ENCODE measurements at places on chromosomes 7 and 10.

- no peak for DNase-seq
Measured at GRCh38 chr7:7739204-7740036, 21.0 kb upstream of the RPA3 start.

DNA sequence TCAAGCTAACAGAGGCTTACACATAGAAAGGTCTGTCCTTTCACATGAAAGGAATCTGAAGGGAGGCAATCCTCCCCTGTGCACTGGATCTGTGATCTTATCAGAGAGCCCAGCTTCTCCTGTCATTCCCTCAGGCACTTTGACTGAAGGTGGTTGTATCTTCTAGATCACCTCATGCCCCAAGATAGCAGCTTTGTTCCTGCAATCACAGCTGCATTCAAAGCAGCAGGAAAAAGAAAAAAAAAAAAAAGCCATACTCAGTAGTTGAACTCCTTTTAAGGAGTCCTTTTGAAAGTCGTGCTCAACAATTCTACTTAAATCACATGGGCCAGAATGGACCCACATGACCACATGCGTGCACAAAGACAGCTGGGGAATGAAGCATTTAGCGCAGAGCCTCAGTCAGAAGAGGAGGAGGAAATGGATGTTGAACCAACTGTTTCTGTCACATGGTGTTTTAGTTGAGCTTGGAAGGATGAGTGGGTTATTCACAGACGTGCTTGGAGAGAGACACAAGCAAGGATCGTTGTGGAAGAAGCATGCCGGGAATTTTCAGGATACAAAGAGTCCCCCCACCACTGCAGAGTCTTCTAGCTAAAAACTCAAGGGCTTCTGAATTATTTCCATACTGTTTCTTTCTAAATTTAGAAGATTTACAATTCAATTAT is 13.0 kb upstream of the PFKP start:
- no peak for DNase-seq

DNA sequence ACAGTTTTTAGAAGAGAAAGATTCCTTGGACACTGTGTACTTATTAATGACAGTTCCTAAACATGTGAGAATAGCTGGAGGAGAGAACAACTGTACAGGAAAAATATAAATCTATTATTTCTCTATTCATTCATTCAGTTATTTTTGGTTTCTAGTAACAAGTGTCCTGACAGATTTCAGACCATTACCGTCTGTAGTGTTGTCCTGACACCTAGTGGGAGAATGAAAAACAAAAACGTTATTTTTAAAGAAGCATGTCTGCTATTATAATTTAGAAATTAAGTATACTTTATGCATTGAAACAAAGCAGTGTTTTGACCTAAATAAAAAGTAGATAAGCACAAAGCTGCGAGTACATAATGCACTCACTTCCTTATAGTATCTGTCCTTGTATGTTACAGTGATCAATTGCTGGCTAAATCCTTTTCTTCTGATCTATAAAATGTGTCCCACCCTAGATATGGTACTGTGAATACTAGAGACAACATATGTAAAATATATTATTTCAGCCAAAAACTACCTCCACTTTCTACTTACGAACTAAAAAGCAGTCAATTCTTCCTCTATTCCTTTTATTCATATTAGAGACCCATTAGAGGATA is 575.6 kb downstream of the ARL4A start:
- DNase-seq = no peak

DNA sequence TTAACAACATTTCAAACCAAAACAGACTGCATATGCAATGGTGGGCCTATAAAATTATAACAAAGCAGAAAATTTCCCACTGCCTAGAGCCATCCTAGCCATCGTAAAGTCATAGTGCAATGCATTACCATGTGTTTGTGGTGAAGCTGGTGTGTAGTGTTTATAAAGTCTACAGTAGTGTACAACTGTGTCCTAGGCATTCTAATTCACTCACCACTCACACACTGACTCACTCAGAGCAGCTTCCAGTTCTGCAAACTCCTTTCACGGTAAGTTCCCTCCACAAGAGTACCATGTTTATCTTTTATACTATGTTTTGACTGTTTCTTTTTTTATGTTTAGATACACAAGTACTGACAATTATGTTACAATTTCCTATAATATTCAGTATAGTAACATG is 1104.1 kb upstream of the PHF14 start:
- no peak for DNase-seq

DNA sequence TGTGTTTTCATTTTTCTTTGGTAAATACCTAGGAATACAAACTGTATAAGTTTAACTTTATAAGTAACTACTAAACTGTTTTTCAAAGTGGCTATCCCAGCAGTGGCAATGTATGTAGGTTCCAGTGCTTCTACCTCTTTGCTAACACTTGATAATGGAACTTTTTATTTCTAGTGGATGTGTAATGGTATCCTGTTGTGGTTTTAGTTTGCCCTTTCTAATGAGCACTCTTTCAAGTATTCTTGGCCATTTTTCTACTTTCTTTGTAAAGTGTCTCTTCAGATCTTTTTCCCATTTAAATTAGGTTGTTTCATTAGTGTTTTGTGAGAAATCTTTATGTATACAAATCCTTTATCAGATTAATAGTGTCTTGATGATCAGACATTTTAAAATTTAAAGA is 4.6 kb downstream of the KIF20B start:
- no peak for DNase-seq

DNA sequence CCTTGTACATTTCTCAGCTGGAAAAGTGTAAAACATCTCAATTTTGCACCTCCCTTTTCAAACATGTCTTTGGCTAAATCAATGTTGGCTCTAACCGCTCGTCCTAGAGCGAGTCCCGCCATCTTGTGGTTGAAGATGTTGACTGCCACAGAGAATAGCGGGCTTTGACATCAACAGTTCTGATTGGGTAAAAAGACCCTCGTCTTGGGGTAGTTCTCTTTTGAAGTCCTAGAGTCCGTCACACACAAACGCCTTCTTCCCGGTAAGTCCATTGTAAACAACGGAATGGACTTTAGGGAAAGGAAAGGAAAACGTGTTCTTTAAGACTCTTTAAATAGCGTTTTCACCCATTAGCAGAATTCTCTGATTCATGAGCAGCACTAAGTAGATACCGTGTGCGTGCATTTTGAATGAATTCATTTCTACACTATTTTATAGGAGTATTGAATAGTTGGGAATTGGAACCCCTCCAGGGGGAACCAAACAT is 452 bp upstream of the RPP30 start:
- peak; percentile 15 for DNase-seq

- DNase-seq = no peak
Measured at GRCh38 chr10:9615189-9615588, 1402.5 kb upstream of the CELF2 start.
